Lower leg skin (tissue), 4 donors: ENCODE measurements at places on chromosomes 3 and 15. TPM values are rescaled to one million over a fixed set of nuclear protein-coding genes. Genes with fewer than 3 reads are reported as not detected.

DNA sequence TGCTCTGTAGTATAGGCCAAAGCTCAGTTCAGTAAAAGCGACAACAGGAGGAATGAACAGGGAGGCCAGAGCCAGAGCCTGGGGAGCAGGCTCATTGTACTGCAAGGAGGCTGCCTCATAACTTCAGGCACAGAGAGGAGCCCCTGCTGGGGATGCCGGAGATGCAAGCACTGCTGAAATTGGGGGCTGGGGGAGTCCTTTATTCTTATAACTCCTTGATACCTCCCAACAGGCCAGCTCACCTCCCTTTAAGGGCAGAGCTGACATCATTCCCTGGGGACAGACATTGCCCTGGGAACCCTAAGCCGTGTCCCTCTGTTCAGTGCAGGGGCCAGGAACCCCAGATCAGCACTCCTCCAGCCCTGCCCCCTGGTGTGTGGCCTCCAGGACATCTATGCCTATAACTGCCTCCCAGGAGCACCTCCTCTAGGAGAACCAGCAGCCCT lies 83.8 kb upstream of the MRPS22 start:
- DNase-seq = no peak

Gene VGLL3
- 12.7 TPM for total RNA-seq

Gene C3orf20
- total RNA-seq = not detected

GRCh38 chr3:139388821-139389551 lies 461 bp downstream of the COPB2 start:
- DNase-seq = no peak

DNA sequence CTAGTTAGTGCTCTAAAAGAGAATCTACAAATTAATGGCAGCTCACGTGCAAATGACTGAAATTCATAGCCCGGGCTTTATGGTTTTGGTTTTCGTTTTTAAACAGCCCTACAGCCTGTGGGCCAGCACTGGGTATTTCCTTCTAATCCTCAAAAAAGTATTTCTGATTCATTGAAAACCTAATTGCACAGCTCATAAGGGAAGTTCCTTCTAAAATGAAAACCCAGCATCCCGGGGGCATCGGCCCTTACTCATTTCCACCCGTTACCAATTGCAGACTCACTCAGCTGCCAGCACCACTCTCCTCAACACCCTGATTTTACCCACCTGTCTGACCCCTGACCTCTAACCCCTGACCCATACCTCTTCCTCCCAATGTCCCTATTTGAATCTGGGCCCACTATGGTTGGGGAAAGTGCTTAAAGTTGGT lies 59.5 kb upstream of the ZNF148 start:
- DNase-seq = no peak
